ENCODE measurements at places on chromosomes 16 and 17.

- DNase-seq = peak; percentile 60
These were observed 7.8 kb upstream of the PDK2 start for GRCh38 chr17:50087246-50087911.

- DNase-seq = no peak
These were observed 44.3 kb downstream of the SLC6A2 start for GRCh38 chr16:55700067-55700466.

DNA sequence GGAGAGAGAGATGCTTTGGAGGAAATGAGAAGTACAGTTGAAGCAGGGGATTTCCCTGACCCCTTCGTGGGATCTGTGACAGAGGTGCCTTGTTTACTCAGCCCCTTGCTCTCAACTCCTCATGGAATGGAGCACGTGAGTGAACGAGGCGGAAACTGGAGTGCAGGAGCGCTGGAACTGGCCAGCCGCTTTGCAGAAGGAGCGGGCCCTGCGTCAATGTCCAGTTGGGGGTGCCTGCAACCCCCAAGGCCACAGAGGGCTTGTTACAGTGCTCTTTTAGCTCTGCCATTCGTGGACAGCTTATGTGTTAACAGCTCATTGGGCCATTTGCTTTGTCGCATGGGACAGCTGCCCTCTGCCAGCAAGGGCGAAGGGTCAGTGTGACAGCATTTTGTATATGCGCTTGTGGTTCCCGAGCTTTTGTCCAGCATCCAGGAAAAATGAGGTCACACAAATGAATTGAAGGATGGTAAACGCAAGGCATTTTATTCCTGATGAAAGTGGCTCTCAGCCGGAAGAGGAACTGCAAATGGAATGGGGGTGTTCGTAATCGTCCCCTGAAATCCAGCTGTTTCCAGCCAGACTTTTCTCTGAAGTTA is 1395.1 kb downstream of the CDH8 start:
- no peak for DNase-seq

DNA sequence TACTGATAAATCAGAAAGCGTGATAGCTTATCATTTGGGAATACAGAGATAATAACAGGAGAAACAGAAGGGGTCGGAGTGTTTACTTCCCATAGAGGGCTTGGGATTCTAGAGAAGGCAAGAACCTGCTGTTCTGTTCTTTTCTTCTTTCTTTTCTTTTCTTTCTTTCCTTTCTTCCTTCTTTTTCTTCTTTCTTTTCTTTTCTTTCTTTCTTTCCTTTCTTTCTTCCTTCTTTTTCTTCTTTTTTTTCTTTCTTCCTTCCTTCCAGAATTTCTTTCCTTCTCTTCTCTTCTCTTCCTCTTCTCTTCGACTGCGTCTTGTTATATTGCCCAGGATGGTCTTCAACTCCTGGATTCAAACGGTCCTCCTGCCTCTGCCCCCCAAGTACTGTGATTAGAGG is 18.3 kb downstream of the CNEP1R1 start:
- no peak for DNase-seq

DNA sequence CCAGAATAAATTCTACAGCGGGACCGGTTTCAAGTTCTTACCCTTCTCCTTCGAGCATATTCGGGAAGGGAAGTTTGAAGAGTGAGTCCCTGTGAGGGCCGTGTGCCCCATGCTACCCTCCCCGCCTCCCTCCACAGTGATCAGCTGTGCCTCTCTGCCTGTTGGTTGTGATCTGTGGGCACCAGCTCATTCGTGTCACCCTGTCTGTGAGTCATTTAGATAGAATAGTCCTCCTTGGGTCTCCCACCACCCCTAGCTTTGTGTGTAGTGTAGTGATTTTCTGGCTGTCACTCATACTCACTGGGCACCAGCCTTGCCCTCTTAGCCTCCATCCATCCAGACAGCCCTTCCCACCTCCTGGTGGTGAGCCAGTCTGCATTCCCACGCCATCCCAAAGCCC is 15.0 kb upstream of the NAGLU start:
- no peak for DNase-seq

- DNase-seq = no peak
These were observed 24.1 kb downstream of the DNAH3 start for GRCh38 chr16:21126518-21126917.

DNA sequence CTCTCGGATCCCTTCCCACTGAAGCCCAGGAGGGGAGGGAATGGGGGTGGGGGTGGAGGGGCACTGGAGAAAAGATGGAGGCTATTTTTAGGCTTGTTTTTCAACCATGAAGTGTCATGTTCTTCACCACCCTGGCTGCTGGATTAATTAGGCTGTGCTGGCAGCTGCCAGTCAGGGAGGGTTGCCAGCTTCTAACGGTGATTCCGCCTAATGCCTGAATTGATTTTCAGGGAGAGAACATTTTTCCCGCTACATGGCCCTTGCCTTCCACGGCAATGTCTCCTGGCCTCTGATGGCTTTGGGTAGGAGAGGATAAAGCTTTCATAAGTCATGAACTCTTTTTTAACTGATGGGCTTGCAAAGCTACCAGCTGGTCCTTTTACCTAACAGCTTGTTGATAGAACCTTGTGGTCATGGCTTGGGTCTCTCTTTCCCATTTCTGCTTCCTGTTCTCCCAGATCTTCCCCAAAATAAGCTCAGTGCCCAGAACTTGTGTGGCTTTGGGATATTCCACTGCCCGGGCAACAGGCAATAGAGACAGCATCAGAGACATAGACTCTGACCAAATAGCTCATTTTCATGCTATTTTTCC is 167.4 kb downstream of the PITPNC1 start:
- DNase-seq = no peak

DNA sequence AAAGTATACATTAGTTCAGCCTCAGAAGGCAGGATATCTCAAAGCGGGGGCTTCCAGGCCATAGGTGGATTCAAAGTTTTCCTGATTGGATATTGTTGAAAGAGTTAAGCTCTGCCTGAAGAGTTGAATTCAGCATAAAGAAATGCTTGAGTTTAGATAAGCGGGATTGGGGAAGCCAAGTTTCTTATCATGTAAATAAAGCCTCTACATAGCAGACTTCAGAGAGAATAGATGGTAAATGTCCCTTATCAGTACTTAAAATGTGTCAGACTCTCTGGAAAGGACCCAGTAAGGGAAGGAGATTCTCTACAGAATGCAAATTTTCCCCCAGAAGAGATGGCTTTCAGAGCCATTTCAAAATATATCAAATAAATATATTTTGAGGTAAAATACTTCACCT is 423.5 kb downstream of the SHISA9 start:
- no peak for DNase-seq

DNA sequence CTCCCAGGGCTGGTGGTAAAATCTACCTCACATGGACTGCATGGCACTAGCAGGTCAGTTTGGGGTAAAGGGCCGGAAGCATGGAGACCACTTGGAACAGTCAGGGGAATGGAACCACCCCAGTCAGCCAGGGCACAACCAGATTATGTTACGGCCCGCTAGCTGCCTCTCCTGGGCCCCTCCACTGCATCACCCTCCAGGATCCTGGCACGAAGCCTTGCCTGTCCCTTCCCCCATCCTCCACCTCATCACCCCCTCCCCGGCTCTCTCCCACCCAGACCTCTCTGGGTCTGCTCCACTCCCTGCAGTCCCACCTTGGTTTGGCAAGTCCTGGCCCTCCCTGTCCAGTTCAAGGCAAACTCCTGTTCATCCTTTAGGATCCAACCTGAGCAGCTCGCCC is 91.7 kb downstream of the CLEC16A start:
- no peak for DNase-seq

GRCh38 chr16:73196670-73197069 is 148.7 kb upstream of the ZFHX3 start:
- no peak for DNase-seq

DNA sequence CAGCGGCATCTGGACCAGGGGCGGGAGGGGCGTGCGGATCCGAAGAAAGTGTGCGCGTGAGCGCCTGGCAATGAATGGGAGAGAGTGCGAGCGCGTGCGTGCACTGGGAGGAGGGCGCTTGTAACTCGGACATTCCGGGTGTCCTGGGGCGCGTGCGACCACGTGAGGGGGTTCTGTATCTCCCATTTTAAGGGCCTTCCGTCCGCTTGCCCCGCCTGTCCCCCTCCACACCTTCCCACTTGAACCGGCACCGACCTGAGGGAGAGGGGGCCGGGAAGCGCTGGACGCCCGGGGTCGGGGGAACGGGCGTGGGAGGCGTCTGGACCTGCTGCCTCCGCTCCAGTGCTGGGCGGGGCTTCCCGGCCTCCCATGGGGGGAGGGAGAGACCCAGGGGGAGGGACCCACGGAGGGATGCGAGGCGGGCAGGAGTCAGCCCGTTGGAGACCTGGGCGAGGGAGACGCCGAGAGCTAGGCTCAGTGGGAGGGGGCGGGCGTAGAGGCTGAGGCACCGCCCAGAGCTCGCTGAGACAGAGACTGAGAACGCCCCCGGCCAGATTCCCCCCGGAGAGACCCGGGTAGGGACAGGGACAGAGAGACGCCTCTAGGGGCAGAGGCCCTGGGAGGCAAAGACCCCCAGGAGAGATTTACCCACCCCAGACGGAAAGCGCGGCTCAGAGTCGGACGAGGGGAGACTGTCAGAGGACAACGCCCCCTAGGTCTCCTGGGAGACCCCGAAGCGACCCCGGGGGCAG is at the start of gene KREMEN2:
TSS of gene KREMEN2 (plus strand) at position 553 of the 752 bp plus-strand sequence. CDS start 246 bp downstream, outside the sequence.
- no peak for DNase-seq

GRCh38 chr17:34663714-34664113 is 84.3 kb downstream of the TMEM132E start:
- no peak for DNase-seq

- no peak for DNase-seq
These were observed 11.4 kb downstream of the NT5M start for GRCh38 chr17:17314501-17315071.

DNA sequence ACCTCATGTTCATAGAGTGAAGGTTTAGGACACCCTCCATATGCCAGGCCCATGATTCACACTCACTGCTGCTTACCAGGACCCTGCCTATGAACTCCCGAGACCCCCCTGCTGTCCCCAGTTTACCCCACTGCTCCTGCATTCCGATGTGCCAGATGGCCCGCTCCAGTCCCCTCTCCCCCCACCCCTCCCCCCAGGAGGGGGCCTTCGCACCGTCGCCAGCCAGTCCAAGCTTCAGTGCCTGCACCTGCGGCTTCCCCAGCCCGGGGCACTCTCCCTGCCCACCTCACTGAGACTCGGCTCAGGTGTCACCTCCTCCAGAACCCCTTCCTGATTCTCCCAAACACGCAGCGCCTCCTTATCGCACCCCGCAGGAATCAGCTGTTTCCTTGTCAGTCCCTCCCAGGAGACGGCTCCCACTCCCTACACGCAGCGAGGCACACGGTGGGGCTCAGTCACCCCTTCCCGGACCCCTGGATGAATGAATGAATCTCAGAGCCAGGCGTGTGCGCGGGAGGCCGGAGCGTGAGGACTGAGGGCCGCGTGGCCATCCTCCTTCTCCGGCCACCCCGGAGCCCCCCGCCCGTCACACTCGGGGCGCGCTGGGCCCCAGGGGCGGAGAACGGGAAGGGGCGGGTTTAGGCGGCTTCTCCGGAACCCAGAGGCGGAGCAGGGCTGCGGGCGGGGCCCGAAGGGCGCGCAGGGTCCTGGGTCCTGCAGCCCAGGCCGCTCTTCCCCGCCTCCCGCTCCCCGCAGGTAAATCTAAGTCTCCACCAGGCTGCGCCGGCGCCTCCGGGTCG is 1.6 kb downstream of the MYO1C start:
- DNase-seq = peak; percentile 40

DNA sequence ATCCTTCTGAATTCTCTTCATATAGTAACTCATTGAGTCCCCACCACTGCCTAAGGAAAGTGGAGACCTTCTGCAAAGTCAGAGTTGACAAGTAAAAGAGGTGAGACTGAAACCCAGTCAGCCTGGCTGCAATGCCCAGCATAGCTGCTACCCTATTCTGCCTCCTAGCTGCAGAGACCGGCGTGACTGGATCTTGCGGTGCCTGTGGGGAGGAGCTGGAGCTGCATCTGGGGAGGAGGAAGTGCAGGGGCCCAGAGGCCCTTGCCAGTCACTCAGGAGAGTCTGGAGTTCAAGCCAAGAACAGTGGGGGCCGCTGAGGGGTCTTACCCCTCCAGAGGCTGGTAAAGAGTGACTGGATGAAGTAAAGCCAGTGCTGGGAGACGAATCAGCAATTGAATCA is 35.0 kb upstream of the ZNF423 start:
- DNase-seq = no peak

- DNase-seq = no peak
These were observed 14.5 kb downstream of the MAP1LC3B start for GRCh38 chr16:87406495-87407088.

DNA sequence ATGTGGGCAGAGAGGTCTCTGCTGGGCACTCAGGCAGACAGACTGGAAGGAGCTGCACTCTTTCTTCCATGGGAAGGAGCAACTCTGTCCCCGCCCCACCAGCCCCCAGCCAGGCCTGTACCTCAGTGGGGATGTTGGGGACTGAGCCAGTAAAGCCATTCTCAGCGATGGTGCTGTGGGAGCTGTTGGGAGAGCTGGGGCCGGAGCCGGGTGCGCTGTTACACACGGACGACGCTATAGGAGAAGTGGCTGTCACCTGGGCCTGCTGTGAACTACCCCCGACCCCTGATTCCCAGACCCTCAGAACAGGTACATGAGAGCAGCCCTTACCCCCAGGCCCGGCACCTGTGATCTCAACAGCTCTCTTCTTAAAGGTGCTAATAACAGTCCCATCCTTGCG is 21.5 kb downstream of the G6PC3 start:
- no peak for DNase-seq

DNA sequence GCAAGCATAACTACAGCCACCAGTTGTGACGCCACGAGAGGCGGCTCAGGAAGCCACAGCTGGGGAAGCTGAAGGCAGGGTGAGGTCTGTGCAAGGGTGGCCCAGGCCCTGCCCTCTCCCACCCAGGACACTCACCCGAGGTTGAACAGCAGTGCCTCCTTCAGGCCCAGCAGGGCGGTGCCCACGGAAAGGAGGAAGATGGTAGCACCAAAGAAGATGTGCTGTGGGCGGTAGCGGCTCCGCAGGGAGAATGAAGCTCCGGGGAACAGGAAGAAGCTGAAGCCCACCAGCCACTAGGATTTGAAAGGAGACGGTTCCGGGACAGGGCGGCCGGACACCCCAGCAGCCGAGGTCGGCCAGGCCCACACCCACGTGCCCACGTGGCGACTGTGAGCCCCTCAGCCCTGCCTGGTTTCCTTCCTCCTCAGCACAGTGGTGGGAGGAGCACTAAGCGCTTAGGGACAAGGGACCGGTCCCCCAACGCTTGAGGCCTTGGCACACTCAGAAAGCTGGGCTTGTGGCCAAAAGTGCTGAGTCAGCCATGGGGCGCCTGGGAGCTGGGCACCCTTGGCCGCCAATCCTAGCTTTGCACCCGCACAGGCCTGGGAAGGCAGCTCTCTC is 11.0 kb downstream of the CYB561 start:
- DNase-seq = peak; percentile 28

DNA sequence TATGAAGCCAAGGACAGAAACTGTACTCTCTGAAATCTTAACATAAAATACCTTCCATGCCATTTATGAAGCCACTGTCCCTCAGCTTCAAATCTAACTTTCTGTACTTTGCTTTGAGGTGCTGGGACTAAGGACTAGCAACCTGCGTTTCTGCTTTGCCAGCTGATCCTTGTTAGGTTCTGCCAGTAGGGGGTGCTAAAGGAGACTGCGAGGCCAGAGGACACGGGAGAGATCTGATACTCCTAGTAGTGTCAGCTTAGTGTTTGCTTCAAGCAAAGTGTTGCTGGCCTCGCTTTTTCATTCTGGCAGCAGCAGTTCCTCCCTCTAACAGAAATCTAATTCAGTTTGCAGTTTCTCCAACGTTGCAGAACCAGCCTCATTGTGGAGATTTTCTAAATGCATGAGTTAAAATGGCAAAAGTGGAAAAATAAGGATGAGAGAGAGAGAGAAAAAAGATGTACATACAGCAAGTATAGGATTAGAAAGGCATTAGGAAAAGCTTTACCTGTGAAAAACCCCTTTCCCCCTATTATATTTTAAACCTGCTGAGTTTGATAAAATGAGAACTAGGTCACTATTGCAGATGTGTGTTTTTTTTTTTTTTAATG is 297.5 kb downstream of the CA10 start:
- DNase-seq = no peak

GRCh38 chr17:5437721-5438317 is 1.1 kb downstream of the C1QBP start:
- no peak for DNase-seq

Measured in T-helper 17 cell (primary cell).